ENCODE measurements at places on chromosomes 13 and 19.

DNA sequence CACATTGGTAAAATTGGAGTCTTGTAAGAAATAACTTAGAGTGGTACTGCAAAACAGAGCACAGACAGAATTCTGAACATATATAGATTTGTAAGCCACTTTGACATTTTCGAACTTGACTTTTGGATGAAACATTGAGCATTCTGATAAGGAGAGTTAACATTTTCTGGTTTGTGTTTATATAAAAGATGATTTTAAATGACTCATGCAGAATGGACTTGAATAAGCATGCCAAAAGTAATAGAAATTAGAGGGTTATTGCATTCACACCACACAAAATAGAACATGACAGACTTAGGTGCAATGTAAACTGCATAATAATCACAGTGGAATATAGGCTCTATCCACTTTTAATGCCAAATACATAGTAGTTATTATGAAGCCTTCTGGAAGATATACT is 507.0 kb downstream of the DACH1 start:
- DNase-seq = no peak

DNA sequence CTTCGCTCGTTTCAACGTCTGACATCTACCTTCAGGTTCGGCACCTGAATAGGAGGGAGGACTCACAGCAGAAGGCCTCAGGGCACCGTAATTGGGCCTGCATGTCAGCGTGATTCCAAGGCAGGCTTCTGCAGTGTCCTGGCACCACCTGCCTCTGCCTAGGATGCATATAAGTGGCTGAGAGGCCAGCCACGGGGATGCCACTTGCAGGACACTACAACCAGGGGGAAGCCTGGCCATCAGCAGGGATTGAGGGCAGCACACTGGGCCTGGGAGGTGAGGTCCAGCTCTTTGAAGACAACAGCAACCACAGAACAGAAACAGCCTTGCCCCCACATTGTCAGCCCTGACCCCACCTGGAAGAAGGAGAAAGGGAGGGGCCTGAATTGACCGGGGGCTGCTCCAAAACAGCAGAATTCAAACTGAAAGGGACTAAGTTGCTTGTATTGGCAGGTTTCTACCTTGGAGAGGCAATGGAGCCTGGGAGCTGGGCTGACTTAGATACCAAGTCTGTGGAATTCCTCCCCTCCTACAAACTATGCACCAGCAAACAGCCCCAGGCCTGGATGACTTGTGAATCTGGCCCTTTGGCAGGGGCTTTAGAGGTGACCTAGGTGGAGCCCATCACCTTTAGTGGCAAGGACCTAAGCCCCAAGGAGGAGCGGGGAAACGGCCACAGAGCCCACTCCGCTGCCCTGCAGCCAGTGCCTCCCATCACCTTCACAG is 34.1 kb upstream of the POMP start:
- no peak for DNase-seq

GRCh38 chr13:28628241-28628640 is 30.7 kb upstream of the POMP start:
- DNase-seq = no peak

DNA sequence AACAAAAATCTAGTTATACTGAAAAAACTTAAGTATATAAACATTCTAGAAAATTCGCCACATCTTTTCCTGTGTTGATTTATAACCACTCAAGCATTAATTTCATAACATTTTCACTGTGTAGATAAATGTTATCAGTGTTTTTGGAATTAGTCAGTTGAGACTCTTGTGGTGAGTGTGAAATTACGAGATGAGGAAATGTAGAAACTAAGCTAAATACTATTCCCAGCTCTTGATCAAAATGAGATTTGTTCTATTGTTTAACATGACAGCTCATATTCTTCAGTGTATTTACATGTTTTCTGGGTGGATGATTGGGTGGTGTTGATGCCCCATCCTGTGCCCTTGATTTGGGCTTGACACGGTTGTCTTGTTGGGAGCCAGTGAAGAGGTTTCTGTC is 406.8 kb downstream of the DACH1 start:
- no peak for DNase-seq

- peak; percentile 23 for DNase-seq
These were observed 58.8 kb upstream of the ZNF681 start for GRCh38 chr19:23817519-23817918.

GRCh38 chr19:511101-511851 is 4.0 kb downstream of the TPGS1 start:
- peak; percentile 98 for DNase-seq

DNA sequence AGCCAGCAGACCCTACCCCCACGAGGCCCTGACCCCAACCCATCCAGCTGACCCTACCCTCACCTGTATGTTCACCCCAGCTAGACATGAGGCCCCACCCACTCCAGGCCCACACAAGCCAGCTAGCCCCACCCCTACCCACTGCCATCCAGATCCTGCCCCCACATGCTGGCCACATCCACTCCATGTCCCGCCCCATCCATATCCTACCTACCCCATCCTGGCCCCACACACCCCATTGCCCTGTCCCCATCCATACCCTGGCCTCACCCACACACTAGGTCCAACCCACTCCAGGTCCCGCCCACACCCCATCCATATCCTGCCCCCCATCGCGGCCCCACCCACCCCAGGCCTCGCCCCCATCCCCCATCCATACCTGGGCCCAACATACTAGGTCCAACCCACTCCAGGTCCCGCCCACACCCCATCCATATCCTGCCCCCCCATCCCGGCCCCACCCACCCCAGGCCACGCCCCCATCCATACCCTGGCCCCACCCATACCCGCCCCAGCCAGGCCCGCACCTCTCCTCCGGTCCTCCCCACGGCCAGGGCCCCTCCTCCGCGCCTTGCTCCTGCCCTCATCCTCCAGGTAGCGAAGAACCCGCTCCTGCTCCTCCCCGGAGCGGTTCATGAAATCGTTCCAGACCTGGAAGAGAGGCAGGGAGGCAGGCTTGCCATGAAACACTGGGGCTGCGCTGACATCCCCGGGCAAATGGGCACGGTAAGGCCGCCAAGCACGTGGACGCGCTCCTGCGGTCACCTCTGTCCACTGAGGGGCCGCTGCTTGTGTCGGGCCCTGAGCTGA is 7.2 kb downstream of the RNU6-9 start:
- DNase-seq = peak; percentile 36

GRCh38 chr13:112734696-112735547 is 45.1 kb downstream of the ATP11A start:
- DNase-seq = no peak

DNA sequence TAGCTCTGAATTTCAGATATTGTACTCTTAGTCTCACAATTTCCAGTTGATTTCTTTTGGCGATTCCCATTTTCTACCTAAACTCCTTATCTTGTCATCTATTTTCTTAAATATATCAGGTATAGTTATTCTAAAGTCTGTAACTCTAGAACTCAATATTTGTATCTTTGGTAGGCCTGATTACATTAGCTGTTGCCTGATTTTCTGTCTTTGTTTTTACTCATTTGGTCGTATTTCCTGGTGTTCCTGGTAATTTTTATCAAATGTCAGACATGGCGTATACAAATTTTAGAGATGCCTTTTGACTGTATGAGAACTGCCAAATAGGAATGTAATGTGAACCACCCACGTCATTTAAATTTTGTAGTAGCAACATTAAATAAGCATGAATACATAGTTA is 266.7 kb downstream of the ZNF536 start:
- DNase-seq = no peak

- no peak for DNase-seq
These were observed 45.9 kb upstream of the AMER2 start for GRCh38 chr13:25218019-25218418.

- no peak for DNase-seq
These were observed 94.3 kb downstream of the NHLRC3 start for GRCh38 chr13:39132286-39133230.

DNA sequence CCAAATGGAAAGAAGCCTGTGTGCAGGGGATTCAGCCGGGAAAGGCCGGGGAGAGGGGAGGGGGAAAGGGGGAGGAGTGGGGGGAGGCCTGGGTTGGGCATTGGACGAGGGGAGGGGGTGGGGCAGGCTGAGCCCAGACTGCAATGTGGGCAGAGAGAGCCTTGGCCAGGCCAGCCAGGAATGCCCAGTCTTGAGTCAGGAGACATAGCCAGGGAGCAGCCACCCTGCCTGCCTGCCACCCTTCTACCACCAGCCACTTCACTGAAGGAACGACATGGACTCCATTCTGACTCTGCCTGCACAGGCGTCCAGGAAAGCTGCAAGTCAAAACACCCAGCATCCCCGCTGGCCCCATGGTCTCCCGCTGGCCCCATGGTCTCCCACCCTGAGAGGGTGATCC is 498 bp downstream of the PROZ start:
- no peak for DNase-seq

DNA sequence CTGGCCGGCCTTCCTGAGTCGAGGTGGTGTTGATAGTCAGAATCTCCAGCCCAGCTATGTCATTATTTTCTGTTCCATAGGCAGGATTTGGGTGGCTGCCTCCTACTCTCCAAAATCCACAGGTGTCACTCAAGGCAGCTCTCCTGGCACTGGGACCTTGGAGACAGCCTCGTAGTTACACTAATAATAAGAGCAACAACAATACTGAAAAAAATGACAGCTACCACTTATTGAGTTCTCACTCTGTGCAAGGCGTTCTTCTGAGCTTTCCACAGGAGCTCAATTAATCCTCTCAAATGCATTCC is 12.2 kb upstream of the KLK12 start:
- no peak for DNase-seq

DNA sequence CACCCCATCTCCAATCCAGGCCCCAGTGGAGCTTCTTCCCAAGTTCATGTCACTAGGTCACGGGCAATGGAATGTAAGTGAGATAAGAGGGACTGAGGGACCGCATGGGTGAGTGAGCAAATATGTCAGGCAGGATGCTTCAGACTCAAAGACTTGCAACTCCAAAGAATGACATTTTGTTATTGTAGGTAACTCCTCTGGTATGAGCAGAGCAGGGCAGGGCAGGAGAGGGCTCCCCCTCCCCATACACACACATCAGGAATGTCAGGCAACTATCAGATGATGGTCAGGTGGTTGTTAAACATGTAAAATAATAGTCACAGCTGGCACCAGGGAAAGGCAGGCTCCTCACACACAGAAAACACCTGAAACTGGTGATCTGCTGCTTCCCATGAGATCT is 10.6 kb downstream of the ERVV-2 start:
- no peak for DNase-seq

- no peak for DNase-seq
These were observed 105.4 kb downstream of the WDFY2 start for GRCh38 chr13:51689663-51689996.

DNA sequence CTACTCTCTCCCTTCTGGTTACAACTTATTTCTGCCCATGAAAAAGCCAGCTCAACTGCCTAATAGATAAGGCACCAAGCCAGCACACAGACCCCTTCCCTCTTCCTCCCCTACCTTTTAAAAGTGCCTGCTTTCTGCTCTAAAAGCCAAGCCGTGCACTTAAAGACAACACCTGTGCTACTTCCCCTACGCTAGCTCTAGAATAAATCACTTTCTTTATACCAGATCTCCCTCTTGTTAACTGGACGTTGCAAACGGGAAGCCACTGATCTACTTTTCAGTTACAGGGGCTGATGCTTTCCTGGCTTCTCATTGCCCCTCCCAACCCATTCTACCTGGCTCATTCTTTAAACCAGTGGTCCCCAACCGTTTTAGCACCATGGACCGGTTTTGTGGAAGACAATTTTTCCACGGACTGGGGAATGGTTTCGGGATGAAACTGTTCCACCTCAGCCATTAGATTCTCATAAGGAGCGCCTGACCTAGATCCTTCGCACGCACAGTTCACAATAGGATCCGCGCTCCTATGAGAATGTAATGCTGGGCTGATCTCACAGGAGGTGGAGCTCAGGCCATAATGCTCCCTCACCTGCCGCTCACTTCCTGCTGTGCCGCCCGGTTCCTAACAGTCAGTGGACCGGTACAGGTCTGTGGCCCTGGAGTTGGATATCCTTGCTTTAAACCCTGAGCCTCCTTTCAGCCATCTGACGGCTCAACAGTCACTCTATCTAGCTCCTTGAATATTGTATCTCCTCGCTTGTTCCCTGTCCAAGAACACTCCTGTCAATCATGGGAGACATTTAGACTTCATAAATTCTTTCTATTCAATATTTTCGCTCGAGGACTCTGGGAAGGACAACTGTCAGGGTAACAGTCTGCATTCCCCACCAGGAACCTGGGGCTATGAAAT is 841 bp upstream of the ZNF223 start:
- peak; percentile 92 for DNase-seq

DNA sequence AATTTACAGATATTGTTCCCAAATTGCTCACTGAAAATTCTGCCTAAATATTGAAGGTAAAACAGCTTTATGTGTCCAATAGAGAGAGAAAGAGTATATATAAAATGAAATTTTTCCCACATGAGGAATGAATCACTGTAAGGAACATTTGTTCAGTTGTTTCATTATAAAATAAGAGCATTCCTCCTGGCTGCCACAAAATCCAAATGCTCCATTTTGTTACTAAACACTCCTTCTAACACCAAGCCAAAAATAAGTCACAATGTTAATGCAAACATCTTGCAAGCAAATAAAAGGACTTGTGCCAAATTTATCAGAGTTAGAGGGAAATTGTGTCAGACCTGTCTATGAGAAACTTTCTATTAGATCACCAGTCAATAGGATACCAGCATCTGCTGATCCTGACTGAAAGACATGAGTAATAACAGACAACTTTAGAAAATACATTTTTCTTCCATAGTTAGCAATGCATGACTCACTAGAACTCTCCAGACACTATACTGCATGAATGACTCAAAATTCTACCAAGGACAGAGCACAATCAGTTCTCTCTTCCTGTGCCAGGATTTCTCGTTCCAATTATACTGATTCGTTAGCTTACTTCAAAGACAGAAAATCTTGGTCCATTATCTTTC is 83.5 kb upstream of the FNDC3A start:
- DNase-seq = no peak

- no peak for DNase-seq
These were observed 29.8 kb downstream of the CERS1 start for GRCh38 chr19:18865973-18866799.
